ENCODE measurements at places on chromosomes 2 and 18. TPM values are rescaled to one million over a fixed set of nuclear protein-coding genes. Genes with fewer than 3 reads are reported as not detected.
A peak's percentile ranks its signal among the peaks of the same experiment; 100 is the strongest.

- DNase-seq: no peak
Observed at GRCh38 chr2:37552339-37552738, 119.1 kb downstream of the CDC42EP3 start.

DNA sequence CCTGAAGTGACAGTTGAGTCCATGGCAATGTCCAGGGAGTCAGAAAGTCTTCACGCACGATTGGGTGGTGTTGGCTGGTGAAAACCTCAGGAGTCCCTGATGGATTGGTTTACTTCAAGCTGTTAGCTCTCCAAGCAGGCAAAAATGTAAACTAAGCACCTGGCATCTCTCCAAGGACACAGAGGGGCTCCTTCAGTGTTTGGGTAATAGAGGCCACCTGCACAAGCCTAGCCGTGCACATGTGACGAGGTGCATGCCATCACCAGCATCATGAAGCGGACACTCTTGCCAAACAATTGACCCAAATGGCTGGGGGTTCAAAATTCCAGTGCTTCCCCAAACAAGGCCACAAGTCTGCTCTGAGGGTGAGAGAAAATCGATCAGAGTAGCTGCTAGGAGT is 104.7 kb upstream of the CD302 start:
- DNase-seq: no peak

- peak; percentile 25 for DNase-seq
Observed at GRCh38 chr18:65587491-65587890, 163.3 kb upstream of the CDH7 start.

DNA sequence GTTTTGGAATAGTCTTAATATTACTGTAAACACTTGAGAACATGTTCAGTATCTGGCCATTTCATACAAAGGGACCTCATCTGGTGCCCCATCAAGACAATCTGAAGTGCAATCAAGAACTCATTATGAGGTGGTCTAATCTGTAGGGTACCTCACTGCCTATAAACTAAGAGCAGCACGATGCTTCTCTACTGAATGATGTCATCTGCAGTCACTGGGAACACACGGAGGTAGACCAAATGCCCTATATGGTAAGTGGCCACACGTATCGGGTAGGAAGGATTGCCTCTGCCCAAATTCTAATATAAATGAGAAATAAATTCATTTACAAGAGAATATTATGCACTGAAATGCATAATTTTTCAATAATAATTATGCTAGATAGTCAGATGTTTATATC is 90.4 kb downstream of the SLC8A1 start:
- DNase-seq: no peak

GPR35 gene
- total RNA-seq: not detected

REG3A gene
- not detected for total RNA-seq

- DNase-seq: peak; percentile 13
Observed at GRCh38 chr18:48459016-48459415, 49.8 kb upstream of the ZBTB7C start.

DNA sequence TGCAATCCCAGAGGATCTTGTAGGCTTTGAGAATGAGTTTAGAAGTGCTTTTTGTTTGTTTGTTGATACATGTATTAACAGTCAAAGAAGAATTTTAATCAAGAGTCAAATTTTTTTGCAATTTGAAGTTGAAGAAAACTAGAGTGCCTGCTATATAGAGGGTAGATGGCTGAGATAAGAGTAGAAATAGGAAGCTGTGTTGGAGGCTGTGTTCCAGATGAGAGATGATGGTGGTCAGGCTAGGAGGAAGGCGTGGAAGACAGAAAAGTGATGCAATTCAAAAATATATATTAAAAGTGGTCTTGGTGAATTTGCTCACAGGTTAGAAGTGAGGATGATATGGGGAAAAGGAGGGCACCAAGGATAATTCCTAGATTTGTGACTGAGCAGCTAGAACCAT is 978.3 kb downstream of the BCL11A start:
- no peak for DNase-seq

Data from HT1080 (cell line).